ENCODE measurements at places on chromosomes 5 and 9.

DNA sequence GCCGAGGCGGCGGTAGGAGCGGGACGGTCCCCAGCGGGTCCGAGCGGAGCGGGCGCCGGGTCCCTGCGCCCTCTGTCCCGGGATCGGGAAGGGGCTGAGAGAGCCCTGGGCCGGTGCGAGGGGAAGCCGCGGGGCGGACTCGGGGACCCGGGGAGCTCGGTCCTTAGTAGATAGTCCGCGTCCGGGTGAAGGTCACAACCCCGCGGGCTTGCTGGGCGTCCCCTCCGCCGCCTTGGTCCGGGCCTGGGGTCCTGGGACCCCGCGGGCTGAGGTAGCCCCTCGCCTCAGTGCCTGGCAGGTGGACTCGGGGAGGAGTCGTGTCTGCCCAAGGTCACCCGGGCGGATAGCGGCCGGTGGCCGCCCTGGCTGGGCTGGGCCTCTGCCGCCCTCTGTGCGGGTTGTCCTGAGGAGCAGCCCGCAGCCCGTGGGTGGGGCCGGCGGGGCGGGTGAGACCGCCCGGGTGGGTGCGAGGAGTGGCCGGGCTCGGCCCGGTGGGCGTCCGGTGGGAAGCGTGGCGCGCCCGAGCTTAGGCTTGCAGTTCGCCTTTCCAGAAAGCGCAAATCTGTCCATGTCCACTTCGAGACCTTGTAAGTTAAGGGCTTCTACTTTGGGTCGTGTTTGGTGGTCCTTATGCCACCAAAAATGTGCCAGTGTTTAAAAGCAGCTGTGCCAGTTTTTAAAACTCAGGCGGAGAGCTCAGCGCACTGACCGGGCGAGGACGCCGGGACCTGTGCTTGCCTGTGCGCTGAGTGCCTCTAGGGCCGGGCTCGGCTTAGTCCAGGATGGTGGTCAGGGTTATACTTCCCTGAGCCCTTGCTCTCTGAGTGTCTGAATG lies 554 bp downstream of the SDHA start:
- H3K4me1 ChIP-seq, result peaks cover 69% of the 10 kb centered on the region
- peak; percentile 12 for DNase-seq
- H3K36me3 ChIP-seq, result peaks cover 5% of the 10 kb centered on the region

- no peak for DNase-seq
- H3K36me3 ChIP-seq, result no peaks in the 10 kb centered on the region
- no peak overlapping the region for H3K4me3 ChIP-seq
These were observed 477.4 kb downstream of the ARHGEF28 start for GRCh38 chr5:74103131-74104023.

- H3K36me3 ChIP-seq, result peaks cover 60% of the 10 kb centered on the region
- no peak overlapping the region for H3K27ac ChIP-seq
- peaks cover 4% of the 10 kb centered on the region for H3K4me1 ChIP-seq
These were observed 33.6 kb downstream of the ERMP1 start for GRCh38 chr9:5799314-5799713.

DNA sequence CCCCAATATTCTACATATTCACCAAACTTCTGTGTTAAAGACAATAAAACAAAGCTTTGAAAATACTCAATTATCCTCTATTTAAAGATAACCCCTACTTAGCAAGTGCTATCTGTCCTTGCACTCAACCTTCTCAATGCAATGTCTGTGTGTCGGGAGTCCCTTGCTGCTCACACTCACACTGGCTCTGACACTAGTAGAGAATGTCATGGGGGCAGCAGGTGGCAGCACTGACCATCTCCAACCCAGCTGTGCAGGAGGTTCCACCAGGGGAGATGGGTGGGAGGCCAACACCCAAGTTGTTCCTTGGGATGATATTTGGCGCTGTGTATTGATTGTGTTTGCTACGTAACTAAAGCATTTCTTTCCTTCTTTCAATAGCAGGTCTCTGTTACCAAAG lies 59.4 kb upstream of the SIMC1 start:
- H3K27me3 ChIP-seq, result peaks cover 41% of the 10 kb centered on the region
- no peaks in the 10 kb centered on the region for H3K4me1 ChIP-seq
- no peak overlapping the region for H3K27ac ChIP-seq

DNA sequence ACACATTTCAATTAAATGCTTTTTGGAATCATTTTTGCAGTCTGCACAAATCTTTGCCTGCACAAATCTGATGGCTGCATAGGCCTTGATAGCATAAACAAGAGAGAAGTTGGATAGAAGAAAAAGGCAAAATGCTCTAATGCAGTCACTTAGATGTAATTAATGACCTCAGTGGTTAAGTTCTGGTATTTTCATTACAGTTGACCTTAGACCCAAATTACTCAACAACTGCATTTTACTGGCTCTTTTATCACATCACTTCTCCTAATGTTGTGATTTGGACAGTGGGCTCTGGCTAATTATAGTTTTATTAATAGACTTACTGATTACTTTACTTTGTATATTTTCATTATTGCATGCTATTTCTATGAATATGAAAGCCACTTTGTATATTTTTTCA lies 34.3 kb downstream of the NTRK2 start:
- no peak overlapping the region for H3K4me3 ChIP-seq
- H3K4me1 ChIP-seq, result no peaks in the 10 kb centered on the region
- no peaks in the 10 kb centered on the region for H3K36me3 ChIP-seq
- H3K27ac ChIP-seq, result no peak overlapping the region
- DNase-seq, result no peak

DNA sequence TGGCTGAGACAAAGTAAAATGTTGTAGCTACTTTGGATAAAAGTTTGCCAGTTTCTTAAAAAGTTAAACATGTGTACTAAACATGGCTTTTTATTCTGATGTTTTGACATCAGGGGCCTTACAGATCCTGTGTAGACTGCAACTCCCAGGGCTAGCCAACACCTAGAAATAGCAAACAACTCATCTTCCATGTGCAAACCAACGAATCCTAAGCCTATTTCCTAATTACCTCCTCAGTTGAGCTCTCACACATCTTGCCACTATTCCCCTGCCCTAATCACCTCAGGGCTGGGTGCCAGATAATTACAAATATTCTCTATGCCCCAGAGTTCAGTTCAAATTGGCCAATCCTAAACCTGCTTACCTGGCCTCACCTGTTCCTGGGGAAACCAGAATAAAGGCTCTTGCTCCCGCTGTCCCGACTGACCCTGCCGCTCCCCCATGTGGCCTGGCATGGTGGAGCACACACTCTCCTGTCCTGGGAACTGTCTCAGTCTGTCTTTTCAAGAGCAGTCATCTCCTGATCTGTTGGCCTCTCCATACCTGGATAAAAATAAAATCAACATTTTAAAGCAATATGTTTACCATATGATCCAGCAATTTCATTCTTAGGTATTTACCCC lies 37.1 kb upstream of the FAM169A start:
- H3K4me3 ChIP-seq, result no peak overlapping the region
- no peak overlapping the region for H3K27ac ChIP-seq

DNA sequence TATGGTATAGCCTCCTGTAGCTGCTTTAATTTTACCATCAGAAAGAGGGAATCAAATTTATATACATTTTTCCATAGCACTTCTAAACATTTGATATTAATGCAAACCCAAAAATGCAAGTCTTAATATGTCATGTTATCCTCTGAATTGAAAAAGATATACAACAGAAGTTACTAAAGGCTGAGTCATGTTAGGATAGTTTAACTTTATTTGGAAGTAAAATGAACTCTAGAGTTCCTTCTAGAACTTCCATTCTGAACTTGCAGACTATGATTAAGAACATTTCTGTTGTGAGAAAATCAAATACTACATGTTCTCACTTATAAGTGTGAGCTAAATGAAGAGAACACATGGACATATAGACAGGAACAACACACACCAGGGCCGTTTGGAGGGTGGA lies 317.3 kb upstream of the PRR16 start:
- H3K27ac ChIP-seq, result no peak overlapping the region
- no peaks in the 10 kb centered on the region for H3K27me3 ChIP-seq
- no peak for DNase-seq
- no peaks in the 10 kb centered on the region for H3K4me1 ChIP-seq
- peaks cover 6% of the 10 kb centered on the region for H3K36me3 ChIP-seq
- H3K4me3 ChIP-seq, result no peak overlapping the region

DNA sequence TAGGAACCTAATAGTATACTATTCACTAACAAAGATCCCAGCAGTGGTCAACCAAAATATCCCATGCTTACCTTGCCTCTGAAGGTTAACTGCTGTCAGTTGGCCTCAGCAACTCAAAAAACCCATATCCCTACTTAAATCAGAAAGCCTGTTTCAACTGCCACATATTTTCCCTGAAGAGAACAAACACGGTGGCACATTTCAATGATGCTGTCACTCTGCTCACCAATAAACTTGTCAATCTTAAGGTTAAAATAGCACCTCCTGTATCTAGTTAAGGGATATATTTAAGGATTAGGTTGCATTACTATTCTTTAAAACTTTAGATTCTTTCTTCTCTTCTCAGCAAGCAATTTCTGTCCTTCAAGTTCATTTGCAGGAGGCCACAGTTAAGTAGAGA lies 986.9 kb downstream of the CDH18 start:
- H3K4me1 ChIP-seq, result no peaks in the 10 kb centered on the region
- no peaks in the 10 kb centered on the region for H3K27me3 ChIP-seq
- no peaks in the 10 kb centered on the region for H3K36me3 ChIP-seq
- no peak overlapping the region for H3K4me3 ChIP-seq

DNA sequence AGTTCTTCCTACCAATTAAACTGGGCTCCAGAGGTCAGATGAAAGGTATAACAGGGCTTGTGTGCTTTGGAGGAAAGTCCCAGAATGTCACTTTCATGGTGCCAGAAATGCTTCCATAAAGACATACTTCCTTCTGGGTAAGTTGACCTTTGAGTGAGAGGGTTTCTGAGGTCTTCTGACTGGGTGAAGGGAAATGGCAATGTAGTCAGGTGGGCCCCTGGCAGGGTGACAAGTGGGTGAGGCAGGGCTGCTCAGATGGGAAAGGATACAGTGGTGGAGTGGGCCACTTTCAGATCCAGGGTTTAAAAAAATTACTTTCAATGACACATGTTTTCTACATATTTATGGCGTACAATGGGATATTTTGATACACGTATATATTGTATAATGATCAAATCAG lies 136.5 kb upstream of the PITX1 start:
- H3K27me3 ChIP-seq, result peaks cover 39% of the 10 kb centered on the region
- H3K36me3 ChIP-seq, result no peaks in the 10 kb centered on the region
- DNase-seq, result no peak
- H3K4me1 ChIP-seq, result no peaks in the 10 kb centered on the region
- no peak overlapping the region for H3K4me3 ChIP-seq
